Astrocyte of the spinal cord (primary cell): ENCODE measurements at places on chromosomes 4 and X.

GRCh38 chr4:4284827-4285618, 4.9 kb downstream of the LYAR start:
- peak; percentile 26 for DNase-seq

DNA sequence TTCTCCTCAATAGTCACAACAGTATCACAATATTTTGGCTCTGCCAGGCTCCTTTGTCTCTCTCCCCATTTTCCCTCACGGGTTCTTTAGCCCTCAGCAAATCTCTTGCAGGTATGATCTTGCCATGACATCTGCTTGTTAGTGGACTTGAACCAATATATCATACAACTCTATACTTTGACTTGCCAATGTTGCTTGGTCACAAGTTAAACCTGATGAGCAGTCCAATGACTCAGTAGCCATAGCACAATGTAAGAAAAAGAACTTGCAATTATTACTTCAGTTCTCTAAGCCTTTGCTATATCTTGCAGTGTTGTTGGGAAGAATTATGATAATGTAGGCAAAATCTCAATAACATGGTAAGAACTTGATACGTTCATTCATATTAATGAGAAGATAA, 174.6 kb upstream of the NRK start:
- DNase-seq = no peak

- DNase-seq = peak; percentile 14
Observed at GRCh38 chrX:105307762-105308161, 87.3 kb upstream of the TEX13A start.

DNA sequence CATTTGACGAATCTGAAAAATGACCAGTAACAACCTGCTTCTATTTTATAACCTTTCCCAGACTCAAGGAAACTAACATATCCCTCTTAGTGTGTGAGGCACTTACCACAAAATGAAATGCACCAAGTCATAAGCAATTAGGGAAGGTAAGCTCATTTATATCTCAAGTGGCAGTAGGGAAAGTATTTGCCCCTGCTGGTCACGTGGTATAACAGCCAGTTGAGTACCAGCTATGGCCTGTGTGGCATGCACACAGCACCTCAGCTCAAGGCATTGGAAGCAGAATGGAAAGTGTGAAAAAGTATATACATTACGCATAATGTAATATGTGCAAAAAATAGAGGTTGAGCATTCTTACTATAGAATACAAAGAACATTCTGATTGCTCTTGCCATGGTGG, 178.3 kb upstream of the GYPA start:
- no peak for DNase-seq
